ENCODE measurements at places on chromosomes 6 and 20.
A peak's percentile ranks its signal among the peaks of the same experiment; 100 is the strongest.

DNA sequence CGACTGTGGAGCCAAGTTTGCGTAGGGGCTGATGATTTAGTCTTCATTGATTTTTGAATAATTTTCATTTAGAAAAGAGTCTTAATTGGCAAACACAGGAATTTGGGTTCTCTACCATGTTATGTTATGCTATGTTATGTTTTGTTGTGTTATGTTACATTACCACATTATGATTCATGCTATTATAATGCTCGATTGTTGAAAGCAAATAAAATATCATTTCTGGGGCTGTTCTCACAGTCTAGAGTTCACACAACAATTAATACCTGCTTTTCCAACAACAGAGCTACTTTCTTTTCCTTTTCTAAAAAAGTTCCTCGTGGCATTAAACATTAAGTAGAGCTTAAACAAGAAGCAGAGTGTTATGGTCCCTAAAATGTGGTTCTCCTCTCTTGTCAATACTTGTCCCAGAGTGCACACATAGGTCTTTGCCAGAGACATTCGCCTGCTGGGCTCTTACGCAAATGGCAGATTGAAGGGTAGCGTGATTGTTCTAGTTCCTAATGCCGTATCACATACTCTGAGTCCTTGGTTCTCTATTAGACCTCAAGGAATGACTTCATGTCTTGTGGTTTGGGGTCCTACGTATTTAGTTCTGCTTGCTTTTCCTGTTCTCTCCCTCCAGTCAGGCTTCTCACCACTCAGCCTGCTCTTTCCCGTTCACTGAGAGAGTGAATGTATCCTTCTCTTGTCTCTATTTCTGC, 370.3 kb downstream of the CD109 start:
- no peak for DNase-seq
- H3K4me1 ChIP-seq = no peaks in the 10 kb centered on the region
- no peaks in the 10 kb centered on the region for H3K27me3 ChIP-seq
- no peak overlapping the region for H3K4me3 ChIP-seq
- H3K36me3 ChIP-seq = no peaks in the 10 kb centered on the region

DNA sequence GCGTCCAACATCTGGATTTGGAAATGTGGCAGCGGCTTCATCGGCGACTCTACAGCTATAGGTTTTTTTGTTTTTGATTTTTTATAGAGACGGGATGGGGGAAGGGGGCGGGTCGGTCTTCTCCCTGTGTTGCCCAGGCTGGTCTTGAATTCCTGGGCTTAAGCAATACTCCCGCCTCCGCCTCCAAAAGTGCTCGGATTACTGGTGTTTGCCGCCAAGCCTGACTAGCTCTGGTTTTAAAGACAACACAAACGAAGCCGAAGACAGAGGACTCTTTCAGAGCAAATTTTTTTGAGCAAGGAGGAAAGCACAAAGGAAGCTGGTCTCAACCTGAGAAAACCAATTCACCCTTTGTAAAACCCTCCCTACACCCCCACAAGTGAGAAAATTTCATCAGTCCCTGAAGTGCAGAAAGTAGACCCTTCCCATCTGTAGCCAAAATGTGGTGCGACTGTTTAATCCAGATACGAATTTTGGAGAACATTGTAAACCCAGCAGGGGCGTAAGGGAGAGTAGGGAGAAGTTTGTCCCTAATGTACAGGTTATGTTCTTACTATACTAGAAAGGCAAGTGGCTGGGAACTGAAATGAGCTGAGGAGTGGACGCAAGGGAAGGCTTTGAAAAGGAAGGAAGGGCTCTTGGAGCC, 185.9 kb downstream of the TRIM27 start:
- H3K4me3 ChIP-seq = no peak overlapping the region
- H3K36me3 ChIP-seq = no peaks in the 10 kb centered on the region
- no peak overlapping the region for H3K27ac ChIP-seq
- DNase-seq = no peak
- peaks cover 42% of the 10 kb centered on the region for H3K27me3 ChIP-seq
- H3K4me1 ChIP-seq = no peaks in the 10 kb centered on the region

DNA sequence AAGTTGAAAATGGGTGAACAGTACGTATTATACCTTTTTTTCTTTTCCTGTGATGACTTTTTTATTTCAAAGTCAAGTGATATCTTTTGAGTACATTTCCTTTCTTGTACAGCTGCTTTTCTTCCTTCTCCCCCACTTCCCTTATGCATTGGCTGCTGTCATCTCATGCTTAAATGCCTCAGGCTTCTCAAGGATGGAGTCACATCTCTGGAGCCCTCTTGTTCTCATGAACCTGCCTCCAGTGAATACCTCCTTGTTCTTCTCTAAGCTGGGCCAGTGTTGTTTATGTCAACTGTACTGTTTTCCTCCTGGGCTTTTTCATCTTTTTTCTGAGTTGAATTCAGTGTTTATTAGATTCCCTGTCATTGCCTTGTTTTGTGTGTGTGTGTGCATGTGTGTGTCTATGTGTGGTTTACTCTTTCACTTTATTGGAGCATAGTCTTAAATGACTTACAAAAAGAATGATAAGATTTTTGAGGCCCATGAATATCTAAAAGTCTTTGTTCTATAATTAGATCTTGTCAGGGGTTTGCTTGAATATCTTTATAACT, 23.6 kb downstream of the STXBP5 start:
- H3K4me3 ChIP-seq = no peak overlapping the region
- DNase-seq = no peak
- no peaks in the 10 kb centered on the region for H3K27me3 ChIP-seq
- H3K4me1 ChIP-seq = peaks cover 4% of the 10 kb centered on the region
- H3K27ac ChIP-seq = no peak overlapping the region

GRCh38 chr6:13278991-13279390, 49.3 kb downstream of the TBC1D7 start:
- DNase-seq = no peak
- no peak overlapping the region for H3K27ac ChIP-seq
- H3K4me1 ChIP-seq = no peaks in the 10 kb centered on the region
- H3K36me3 ChIP-seq = no peaks in the 10 kb centered on the region

GRCh38 chr6:168361766-168362165, 42.2 kb upstream of the DACT2 start:
- no peaks in the 10 kb centered on the region for H3K27me3 ChIP-seq
- H3K4me3 ChIP-seq = no peak overlapping the region
- DNase-seq = no peak
- no peak overlapping the region for H3K27ac ChIP-seq
- H3K4me1 ChIP-seq = peaks cover 2% of the 10 kb centered on the region
- no peaks in the 10 kb centered on the region for H3K36me3 ChIP-seq

DNA sequence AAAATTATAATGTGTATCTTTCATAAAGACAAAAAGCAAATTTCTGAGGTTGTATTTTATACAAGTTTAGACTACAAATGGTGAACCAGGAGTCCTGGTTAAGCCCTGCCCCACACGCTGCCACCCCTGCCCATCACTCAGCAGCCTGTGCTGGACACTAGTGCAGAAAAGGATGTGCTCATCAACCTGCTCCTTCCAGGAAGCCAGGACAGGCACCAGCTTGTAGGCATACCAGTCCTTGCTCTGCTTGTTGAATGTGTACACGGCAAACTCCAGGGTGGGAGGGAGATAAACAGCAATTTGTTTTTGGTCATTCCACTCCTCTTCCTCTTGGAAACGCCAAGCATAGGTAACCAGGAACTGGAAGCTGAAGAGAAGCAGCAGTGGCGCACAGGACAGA, 18.1 kb downstream of the CST9L start:
- no peaks in the 10 kb centered on the region for H3K36me3 ChIP-seq
- no peak overlapping the region for H3K27ac ChIP-seq
- no peaks in the 10 kb centered on the region for H3K4me1 ChIP-seq
- H3K4me3 ChIP-seq = no peak overlapping the region

GRCh38 chr6:63582579-63583231, 10.4 kb downstream of the LOC128125822 start:
- no peak overlapping the region for H3K4me3 ChIP-seq
- H3K36me3 ChIP-seq = peaks cover 8% of the 10 kb centered on the region
- H3K4me1 ChIP-seq = no peaks in the 10 kb centered on the region
- H3K27me3 ChIP-seq = no peaks in the 10 kb centered on the region
- no peak for DNase-seq
- no peak overlapping the region for H3K27ac ChIP-seq

- peaks cover 8% of the 10 kb centered on the region for H3K27me3 ChIP-seq
- peaks cover 13% of the 10 kb centered on the region for H3K4me1 ChIP-seq
- peak within 1 kb of the TSS; percentile 36 for H3K4me3 ChIP-seq
- no peaks in the 10 kb centered on the region for H3K36me3 ChIP-seq
- no peak for DNase-seq
Observed at GRCh38 chr20:43914311-43915210, at the start of gene TOX2. TOX2 (plus strand) TSS chr20:43914852; CDS start chr20:43914892, 40 bp downstream.

DNA sequence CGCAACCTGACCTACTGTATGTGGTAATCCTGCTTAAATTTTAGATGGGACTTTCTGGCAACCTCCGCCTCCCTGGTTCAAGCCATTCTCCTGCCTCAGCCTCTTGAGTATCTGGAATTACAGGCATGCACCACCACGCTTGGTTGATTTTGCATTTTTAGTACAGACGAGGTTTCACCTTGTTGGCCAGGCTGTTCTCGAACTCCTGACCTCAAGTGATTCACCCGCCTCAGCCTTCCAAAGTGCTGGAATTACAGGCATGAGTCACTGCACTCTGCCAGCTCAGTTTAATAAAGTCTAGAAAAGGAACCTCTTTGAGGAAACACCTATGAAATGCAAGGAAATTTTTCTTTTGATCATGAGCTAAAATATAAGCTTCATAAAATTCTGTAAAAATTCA, 9.0 kb upstream of the PLCB4 start:
- no peak overlapping the region for H3K27ac ChIP-seq
- no peak for DNase-seq
- no peaks in the 10 kb centered on the region for H3K4me1 ChIP-seq

DNA sequence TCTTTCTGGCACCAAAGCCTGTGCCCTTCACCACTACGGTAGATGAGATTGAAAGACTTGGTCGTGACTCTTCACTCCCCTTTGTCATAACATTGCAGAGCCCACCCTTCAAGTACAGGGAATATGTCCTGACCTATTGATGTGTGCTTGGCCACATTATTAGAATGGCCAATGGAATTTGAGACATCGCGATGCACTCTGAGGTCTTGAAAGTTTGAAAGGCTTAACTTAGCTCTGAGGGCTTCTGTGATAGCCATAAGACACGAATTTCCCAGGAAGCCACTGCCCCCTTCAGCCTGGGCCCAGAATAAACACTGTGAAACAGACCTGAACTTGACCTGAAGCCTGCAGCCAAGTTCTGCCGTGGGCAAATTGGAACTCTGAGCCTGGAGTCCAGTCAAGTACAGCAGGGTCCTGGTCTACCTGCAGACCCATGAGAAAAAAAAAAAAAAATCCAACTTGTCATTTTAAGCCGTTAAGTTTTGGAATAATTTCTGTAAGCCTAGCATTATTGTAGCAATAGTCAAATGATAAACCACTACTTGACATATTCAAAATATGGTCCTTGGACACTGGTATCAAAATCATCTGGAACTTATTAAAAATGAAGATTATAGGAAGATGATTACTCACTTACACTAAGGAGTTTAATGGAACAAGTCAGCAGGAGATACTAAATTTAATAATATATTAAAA, 36.9 kb upstream of the TRAF3IP2 start:
- DNase-seq = no peak
- no peak overlapping the region for H3K4me3 ChIP-seq
- peaks cover under 1% of the 10 kb centered on the region for H3K36me3 ChIP-seq
- no peaks in the 10 kb centered on the region for H3K27me3 ChIP-seq

DNA sequence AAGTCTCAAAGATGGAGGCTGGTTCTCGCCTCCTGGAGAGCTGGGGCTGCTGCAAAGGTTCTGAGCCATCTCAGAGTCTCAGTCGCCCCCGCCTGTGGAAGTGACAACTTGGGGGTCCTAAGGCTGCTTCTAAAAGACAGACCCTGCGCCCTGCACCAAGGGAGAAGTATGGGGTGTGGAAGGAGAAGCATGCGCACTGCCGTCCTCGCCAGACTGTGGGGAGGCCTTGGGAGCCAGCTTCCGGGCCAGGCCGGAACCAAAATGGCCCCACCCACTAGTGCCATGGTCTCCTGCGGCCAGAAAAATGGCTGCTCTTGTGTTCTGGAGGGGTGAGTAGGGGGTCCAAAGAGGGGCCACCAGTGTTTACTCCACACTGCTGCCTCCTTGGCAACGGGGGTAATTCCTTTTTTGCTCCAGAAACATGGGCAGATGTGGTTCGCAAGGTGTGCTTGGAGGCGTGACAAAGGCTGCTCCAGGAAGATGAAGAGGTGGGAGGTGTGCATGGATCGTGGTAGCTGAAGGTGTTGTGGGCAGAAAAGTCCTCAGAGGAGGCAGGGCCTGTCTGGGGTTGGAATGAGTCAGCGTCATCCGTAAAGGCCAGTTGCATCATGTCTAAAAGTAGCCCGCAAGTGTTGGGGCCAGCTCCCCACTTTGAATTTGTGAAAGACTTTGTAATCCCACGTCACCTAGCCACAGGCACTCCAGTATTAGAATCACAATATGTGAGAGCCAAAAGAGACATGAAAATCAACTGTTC, 329.8 kb upstream of the SOX4 start:
- DNase-seq = no peak
- no peaks in the 10 kb centered on the region for H3K36me3 ChIP-seq
- no peak overlapping the region for H3K27ac ChIP-seq
- H3K4me3 ChIP-seq = no peak overlapping the region
- no peaks in the 10 kb centered on the region for H3K27me3 ChIP-seq

DNA sequence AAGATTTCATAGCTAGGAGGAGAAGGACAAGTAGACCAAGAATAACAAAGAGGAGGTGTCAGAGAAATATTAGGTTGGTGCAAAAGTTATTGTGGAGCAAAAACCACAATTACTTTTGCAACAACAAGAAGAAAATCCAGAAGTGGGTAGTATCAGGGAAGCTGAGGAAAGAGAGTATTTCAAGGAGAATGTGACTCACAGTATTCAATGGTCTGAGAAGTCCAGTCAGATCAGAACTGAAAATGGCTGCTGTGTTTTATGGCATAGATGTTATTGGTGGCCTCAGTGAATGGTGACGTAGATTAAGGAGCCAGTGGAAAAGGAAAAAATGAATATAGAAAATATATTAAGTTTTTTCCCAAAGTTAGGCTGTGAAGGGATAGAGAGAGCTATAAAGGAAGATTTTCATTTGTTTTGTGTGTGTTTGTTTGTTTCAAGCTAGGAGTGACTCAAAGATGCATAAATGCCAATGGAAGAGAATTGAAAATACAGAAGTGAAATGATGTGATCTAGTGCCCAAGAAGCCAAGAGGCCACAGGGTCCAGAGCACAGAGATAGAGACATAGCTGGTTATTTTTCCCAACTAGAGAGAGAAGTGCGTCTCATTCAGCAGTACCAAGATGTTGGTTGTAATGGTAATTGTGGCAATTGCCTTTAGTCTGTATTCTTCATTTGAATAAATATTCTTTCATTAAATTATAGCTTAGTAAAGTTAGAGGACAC, 112.8 kb downstream of the ADTRP start:
- no peak overlapping the region for H3K27ac ChIP-seq
- H3K4me3 ChIP-seq = no peak overlapping the region
- H3K4me1 ChIP-seq = no peaks in the 10 kb centered on the region
- no peaks in the 10 kb centered on the region for H3K36me3 ChIP-seq

GRCh38 chr6:4133941-4134838, 1.2 kb downstream of the ECI2 start:
- H3K27ac ChIP-seq = no peak overlapping the region
- peak overlapping the region; percentile 80 for H3K4me3 ChIP-seq
- H3K27me3 ChIP-seq = peaks cover 27% of the 10 kb centered on the region
- H3K36me3 ChIP-seq = no peaks in the 10 kb centered on the region

GRCh38 chr20:5164645-5165625, 38.1 kb downstream of the CDS2 start:
- no peaks in the 10 kb centered on the region for H3K36me3 ChIP-seq
- peaks cover 14% of the 10 kb centered on the region for H3K4me1 ChIP-seq
- H3K27me3 ChIP-seq = no peaks in the 10 kb centered on the region
- H3K4me3 ChIP-seq = no peak overlapping the region
- H3K27ac ChIP-seq = no peak overlapping the region
- DNase-seq = no peak

GRCh38 chr6:46129291-46129628, 529 bp upstream of the ENPP4 start:
- H3K4me1 ChIP-seq = no peaks in the 10 kb centered on the region
- H3K27me3 ChIP-seq = no peaks in the 10 kb centered on the region
- no peak for DNase-seq

All from neuronal stem cell (in vitro differentiated cells).